A549 treated with ZK216348 at 1 μM for 4 hours (cell line): ENCODE measurements at places on chromosomes 13 and 19. TPM values are rescaled to one million over a fixed set of nuclear protein-coding genes. Genes with fewer than 3 reads are reported as not detected.

The GPR4 gene
- 0.21 to 0.69 TPM (median 0.30 TPM) in 5 replicates for total RNA-seq

The ZNF229 gene
- total RNA-seq: 2.1 to 4.7 TPM (median 3.0 TPM) in 5 replicates

The FFAR2 gene
- total RNA-seq: not detected in 5 replicates

The ZNF616 gene
- total RNA-seq: 0.48 to 1.4 TPM (median 0.79 TPM) in 5 replicates

The PODNL1 gene
- total RNA-seq: 0.95 to 1.7 TPM (median 1.0 TPM) in 5 replicates

The TMEM145 gene
- total RNA-seq: 2.5 to 3.9 TPM (median 3.2 TPM) in 5 replicates

The PTGER1 gene
- total RNA-seq: 0.16 TPM in 1 of 5 replicates, not detected in the others

The KIR2DL1 gene
- total RNA-seq: not detected in 5 replicates

The GSX1 gene
- not detected in 5 replicates for total RNA-seq

The LINGO3 gene
- not detected in 5 replicates for total RNA-seq

The RFPL4A gene
- total RNA-seq: 0.28 to 1.1 TPM (median 0.51 TPM) in 4 of 5 replicates, not detected in the other

The PARP4 gene
- total RNA-seq: 35.9 to 45.8 TPM (median 40.2 TPM) in 5 replicates

The PBX4 gene
- total RNA-seq: 1.6 to 1.8 TPM (median 1.7 TPM) in 5 replicates

The USF2 gene
- 140 to 170 TPM (median 166 TPM) in 5 replicates for total RNA-seq

The KLK7 gene
- total RNA-seq: not detected in 5 replicates

The SERPINE3 gene
- not detected in 5 replicates for total RNA-seq

The KASH5 gene
- total RNA-seq: not detected in 5 replicates

The FCAR gene
- not detected in 5 replicates for total RNA-seq

The IL17D gene
- total RNA-seq: 1.1 to 1.5 TPM (median 1.2 TPM) in 5 replicates

The ZNF568 gene
- 1.0 to 1.5 TPM (median 1.1 TPM) in 5 replicates for total RNA-seq

The HSPB6 gene
- 0.15 to 0.33 TPM (median 0.25 TPM) in 5 replicates for total RNA-seq

The ZNF610 gene
- total RNA-seq: not detected in 5 replicates

The POP4 gene
- 176 to 248 TPM (median 189 TPM) in 5 replicates for total RNA-seq

The C1QTNF9B gene
- not detected in 5 replicates for total RNA-seq
